ENCODE measurements at places on chromosomes 6 and 20.
A peak's percentile ranks its signal among the peaks of the same experiment; 100 is the strongest.

DNA sequence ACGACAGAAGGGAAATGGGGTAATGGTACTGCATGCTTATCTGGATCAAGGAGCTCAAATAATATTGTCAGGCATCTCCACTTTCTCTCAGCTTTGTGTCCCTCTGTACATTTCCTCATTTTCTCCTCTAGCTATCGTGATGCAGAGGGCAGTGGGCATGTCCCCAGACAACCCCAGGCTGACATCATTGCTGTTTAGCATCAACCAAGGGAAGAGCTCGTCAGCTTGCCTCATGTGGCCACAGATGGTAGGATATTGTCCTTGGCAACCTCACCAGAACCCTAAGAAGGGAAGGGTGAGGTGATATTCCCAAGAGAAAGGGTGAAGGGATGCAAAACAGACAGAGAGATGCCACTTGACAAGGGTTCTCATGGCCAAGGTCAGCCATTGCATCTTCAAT is 58.3 kb downstream of the MAFB start:
- no peak for DNase-seq

- no peak for DNase-seq
Observed at GRCh38 chr20:4809707-4810106, 88.0 kb downstream of the PRND start.

- no peak for DNase-seq
Observed at GRCh38 chr6:144305567-144305966, 20.4 kb downstream of the UTRN start.

- no peak for DNase-seq
Observed at GRCh38 chr6:28001351-28001750, 44.3 kb downstream of the OR2B6 start.

GRCh38 chr6:92122746-92123145 is 1296.6 kb downstream of the EPHA7 start:
- no peak for DNase-seq

DNA sequence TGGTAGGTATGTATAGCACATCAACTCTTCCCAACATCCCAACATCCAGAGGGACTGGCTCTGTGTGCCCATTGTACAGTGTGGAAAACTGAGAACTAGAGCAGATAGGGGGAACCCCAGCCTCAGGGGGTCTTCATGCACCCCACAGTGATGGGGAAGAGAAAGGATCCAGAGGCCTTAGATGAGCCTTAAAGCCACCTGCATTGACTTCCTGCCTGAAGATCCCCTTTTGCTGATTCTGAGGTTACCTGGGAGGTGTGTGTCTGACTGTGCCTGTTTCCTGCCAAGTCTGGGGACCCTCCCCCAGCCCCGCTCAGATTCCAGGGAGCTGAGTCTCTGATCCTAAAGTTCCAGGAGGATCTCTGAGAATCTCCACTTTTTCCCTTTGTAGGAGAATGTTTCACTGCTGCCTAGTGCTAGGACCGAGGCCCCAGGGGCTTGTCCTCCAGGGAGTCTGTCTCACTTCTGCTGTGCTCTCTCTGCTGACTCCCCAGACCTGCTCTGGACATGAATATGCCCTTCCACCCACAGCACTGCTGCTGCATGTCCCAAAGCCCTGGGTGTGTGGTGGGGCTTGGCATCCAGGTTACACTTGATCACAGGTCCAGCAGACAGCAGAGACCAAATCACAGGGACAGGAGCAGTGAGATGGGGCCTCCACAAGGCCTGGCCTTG is 12.8 kb upstream of the PGC start:
- no peak for DNase-seq

DNA sequence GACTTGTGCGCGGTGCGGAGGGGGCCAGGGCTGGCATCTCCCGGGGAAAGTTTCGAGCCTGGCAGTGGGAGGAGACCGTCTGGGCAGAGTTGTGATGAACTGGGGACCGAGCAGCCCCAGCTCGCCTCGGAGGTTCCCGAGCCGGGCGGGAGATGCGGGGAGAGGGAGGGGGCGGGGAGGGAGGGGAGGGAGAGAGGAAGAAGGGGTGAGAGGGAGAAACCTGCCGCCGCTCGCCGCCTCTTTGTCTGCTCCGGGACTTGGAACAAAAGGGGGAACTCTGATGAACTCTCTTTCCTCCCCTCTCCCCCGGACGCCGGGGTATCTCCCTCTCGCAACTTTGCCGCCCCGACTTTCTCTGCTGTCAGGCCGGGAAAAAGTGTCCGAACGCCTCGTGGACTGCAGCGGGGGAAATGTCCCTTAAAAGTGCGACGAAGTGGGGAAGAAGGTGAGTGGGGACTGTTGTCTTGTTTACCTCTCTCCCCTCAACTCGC is 72.7 kb downstream of the SOX4 start:
- peak; percentile 25 for DNase-seq

DNA sequence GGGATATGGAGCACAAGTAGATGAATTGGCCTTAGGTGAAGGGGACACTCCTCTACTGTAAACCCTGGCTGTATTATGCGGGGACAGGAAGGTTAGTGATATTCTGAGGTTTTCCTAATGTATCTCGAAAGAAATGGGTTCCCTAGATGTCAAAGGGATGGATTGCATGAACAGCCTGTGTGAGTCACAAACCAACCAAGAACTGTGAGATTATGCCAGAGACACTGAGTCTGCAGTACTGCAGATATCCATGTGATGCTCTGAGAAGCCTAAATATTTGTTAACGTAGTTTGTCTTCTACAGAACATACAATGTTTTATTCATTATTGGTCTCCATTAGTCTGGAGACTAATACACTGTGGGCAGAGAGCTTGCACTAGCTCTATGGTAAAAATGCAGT is 182.2 kb downstream of the AKAP7 start:
- DNase-seq, result no peak
